ENCODE measurements at places on chromosomes 4 and X.

GRCh38 chrX:45807572-45808425 lies 607.1 kb upstream of the DIPK2B start:
- DNase-seq, result no peak

DNA sequence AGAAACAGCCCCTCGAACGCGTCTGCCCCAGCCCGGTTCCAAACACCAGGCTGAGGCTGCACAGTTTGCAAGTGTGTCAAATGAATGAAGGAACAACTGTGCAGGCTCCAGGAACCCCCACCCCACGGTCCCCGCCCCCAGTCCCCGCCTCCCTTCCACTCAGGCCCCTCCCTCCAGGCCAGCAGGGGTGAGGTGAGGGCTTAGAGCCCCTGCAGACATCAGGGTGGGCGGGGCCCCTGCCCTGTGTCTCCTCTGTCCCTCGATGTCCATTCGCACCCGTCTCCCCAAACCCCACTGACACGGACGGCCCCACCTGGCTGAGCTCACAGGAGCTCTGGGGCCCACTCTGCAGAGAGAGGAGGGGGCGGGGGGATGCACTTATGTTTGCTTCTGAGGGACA lies 28.5 kb downstream of the TACC3 start:
- no peak for DNase-seq

GRCh38 chrX:41695426-41695825 lies 6.7 kb downstream of the GPR34 start:
- no peak for DNase-seq

GRCh38 chr4:120725639-120726580 lies 196.6 kb downstream of the PRDM5 start:
- no peak for DNase-seq

DNA sequence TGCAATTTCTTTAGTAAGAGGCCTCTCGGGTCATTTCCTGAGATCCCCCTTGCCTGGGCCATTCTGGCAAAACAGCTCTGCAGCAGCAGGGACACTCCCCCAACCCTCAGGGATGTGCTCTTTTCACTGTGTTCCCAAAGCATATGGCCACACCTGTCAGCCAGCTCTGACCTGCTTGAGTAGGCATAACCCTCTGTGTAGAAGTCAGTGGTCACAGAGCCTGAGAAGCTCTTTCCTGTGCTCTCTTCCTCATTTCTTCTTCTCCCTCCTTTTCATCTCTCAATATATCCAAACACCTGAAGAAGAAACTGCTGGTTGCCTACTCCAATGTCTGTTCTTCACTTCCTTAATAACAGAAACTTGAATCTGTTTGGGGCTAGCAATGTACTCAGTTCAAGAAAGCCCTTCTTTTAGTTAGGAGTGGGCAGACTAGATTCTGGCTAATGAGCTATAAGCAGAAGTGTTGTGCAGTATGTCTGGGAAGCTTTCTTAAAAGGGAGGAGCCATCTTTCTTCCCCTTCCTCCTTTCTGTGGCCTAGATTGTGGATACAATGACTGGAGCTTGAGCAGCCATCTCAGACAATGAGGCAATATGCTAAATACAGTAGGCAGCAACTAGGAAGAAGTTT lies 73.3 kb downstream of the PRPS1 start:
- no peak for DNase-seq
